Tongue (tissue), 3 donors: ENCODE measurements at places on chromosomes 1 and 21. TPM values are rescaled to one million over a fixed set of nuclear protein-coding genes. Genes with fewer than 3 reads are reported as not detected.

- peak; percentile 91 for DNase-seq
Observed at GRCh38 chr1:27366113-27366410, 699 bp downstream of the MAP3K6 start.

DNA sequence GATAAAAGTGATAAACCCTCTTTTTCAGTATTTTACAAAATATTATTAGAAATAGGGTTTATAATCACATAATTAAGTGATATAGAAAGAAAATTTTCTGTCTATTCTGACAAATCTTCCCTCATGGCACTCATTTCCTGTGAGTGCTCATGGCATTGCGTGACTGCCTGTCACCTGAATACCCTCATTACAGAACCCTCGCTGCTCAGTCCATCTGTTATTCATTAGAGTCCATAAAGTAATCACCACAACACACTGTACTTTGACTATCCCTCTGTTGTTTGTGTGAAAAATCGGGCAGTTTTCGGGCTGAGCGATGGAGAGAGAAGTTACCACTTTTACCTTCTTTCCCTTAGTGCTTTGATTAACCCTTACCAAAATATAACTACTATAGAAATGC lies 100.4 kb upstream of the BRINP3 start:
- no peak for DNase-seq

DNA sequence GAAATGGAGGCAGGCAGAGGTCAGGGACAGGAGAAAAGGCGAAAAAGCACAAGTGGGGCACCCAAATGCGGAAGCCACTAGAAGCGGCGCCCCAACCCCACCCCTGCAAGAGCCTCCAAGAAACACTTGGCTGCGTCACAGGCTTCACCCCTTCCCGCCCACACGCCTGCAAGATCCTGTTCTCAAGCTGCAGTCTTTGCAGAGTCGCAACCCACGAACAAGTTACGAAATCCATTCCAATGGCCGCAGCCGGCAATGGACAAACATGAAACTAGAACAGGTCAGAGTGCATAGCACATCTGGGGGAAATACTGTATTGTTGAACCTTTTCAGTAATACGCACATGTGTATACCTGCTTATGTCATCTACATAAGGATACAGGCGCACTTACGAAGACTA lies 103.6 kb downstream of the PSMG1 start:
- no peak for DNase-seq

DNA sequence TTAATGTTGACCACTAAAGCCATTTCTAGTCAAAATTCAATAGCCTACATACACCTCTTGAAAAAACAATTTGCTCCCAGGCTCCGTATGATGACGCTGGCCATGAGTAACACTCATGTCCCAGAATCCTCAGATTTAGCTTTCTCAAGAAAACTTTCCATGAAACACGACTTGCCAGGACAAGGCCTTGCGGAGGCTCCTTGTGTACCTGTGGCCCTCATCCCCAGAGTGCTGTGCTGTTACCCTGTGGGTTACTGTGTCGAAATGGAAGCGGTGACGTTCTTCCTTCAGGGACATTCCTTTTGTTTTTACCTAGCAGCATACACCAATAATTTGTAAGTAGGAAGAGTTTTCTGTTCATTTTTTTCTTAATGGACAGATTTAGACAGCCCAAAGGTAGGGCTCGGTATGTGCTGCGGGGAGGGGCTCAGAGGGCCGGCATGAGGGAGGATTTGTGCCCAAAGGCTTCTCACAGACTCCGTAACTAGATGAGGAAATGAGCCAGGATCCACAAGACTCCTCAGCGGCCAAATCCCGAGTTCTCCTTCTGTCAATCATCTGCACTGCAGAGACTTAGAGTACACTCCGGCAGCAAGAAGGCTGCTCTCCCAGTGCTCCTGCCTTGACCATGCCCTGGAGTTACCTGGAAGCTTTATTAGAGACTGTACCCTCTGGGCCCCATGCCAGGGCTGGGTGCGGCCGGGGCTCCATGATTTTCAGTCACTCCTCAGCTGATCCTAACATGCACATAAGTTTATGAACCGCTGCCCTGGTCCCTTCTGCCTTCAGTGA lies 17.8 kb downstream of the GNG12 start:
- DNase-seq = peak; percentile 48

- DNase-seq = no peak
Observed at GRCh38 chr1:244344001-244344400, 107.7 kb downstream of the ADSS2 start.

DNA sequence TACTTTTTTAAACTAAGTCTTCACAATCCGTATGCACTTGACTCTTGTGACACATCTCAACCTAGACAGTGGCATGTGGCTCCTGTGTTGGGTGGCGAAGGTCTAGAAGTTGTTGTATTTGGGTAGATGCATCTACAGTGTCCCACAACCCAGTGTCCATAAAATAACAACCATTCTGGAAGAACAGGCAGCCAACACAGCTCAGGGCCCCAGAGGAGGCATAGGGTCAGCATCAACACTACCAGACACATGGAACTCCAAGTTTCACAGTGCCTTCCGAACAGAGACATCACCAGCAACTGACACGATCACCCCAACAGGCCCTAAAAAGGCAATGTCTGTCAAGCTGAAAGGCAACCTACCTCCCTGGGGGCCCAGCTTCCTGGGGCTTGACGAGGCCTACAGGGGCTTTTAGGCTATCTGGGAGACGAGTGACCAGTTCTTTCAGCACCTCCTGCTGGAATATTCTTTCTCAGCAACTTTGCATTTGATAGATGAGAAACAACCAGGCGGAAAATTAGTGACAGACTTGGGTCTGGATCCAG lies 5.6 kb downstream of the SH3BP5L start:
- DNase-seq = no peak

- DNase-seq = no peak
Observed at GRCh38 chr1:220696226-220696862, 6.2 kb downstream of the C1orf115 start.

DNA sequence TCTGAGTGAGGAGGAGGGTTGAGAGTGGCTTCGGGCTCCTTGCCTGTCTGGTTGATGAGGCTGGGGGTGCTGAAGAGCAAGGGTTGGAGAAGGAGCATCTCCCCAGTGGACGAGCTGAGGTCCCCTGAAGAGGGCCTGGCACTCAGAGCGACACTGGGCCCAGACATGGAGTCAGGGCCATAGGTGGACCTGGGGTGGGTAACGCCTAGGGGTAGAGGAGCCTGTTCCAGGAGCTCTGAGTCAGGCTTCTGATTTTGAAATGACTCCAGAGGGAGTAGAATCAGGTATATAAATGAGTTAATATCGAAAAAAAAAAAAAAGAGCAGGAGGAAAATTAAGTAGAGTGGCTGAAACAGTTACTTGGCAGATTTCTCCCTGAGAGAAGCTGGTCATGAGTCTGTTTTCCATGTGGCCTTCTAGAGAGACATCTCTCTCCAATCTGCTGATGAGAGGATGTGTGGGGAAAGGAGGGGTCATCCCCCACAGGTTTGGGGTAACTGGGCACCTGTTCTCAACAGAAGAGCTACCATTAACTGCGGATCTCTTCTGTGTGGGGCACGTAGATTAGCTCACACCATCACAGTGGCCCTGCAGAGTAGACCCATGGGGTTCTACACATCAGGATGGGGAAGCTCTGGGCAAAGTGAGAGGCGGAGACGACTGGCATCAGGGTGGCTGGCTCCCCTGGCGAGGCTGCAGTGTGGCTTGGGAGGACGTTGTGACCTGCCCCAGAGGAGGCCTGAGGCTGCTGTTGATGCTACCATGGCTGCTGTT lies 115.5 kb downstream of the DHRS3 start:
- DNase-seq = no peak

GRCh38 chr1:86951430-86951829 lies 37.0 kb downstream of the HS2ST1 start:
- no peak for DNase-seq

- no peak for DNase-seq
Observed at GRCh38 chr1:162386292-162387225, 5.0 kb downstream of the C1orf226 start.

IRF6 gene
- 19.4 TPM for total RNA-seq

GRHL3 gene
- 26.8 TPM for total RNA-seq

C4BPA gene
- not detected for total RNA-seq

PDZK1 gene
- not detected for total RNA-seq
